ENCODE measurements at places on chromosomes 2 and 18.

DNA sequence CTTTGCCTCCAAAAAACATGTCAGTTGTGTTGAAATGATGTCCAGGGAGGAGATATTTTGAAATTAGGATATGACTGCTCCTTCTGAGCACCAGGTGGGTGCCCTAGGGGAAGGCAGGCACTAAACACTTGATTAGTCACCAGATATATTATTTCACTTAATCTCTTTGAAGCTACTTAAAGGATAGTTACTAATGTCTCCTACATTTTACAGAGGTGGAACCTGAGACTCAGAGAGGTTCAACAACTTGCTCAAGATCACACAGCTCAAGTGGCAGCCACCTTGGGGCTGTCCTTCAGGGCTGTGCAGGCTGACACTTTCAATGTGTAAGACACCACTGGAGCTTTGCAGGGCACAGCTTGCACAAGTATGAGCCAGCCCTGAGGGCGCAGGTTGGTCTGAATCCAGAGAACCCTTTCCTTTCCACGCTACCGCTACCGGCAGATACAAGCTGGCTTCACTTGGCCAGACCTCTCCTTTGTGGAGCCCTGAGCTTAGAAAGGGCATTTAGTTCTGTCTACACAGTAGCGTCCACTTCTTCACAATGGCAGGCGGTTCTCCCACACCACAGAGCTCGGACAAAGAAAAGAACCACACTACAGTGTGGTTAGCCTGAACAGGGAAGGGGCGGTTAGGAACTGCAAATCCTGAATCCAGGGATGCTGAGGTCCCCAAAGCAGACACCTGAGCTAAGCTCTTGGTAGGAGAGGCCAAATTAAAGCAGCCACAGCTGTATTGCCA lies 16.4 kb downstream of the ALPK2 start:
- no peak for DNase-seq

GRCh38 chr2:211453311-211453887 lies 897.0 kb downstream of the CPS1 start:
- no peak for DNase-seq

DNA sequence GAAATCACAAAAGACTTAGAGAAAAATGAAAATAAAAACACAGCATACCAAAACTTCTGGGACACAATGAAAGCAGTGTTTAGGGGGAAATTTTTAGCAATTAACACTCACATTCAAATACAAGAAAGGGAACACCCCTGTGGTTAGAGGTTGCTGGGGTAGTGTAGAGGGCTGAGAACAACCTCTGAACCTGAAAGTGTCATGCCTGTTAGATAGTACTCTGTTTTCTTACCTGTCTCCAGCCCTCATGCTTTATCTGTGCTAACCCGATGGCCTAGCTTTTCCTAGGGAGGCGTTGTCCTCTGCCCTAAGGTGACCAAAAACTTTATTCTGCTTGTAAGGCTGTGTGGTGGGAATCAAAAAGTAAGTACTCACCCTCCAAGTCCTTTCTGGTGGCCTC lies 122.6 kb upstream of the OTX1 start:
- no peak for DNase-seq

DNA sequence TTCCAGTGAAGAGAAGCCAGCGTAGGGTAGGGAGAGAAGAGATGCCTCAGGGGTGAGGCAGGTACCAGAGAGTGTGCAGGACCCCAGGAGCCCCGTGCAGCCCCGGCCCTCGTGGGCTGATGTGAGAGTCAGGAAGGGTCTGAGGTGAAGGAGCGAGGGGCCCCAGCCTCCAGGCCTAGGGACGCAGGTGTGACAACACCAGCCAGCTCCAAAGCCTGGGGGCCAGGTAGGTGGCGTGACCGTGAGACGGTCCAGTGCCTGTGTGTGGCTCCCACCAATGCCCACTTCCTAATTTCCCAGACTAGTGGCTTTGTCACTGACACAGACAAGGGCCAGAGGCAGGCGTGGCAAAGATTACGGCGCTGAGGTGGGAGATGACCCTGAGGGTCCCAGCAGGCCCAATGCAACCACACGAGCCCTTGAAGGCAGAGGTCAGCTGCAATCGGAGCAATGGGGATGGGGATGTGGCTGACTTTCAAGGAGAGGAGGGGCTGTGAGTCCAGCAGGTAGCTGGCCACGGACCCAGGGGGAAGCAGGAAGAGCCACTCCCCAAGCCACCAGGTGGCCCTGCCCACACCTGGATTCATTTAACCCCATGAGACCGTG lies 86.0 kb upstream of the SNTG2 start:
- DNase-seq = no peak

GRCh38 chr2:26122630-26123029 lies 50.3 kb upstream of the GAREM2 start:
- DNase-seq = no peak

DNA sequence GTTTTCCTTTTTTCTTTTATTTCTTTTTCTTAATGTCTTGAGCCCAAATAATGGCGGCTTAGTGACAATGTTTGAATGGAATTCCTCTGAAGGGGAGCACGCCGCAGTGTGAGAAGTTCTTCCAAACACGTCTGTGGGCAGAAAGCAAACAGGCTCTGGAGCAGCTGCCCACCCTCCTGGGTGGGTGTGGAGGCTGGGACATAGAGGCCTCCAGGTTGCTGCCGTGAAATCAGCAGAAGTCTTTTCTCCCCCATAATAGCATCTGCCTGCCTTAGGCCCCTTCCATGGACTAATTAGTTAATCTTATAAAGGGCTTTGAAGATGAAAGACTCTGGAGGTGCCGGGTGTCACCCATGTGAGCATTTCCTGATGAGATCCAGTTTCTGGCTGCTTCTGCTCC lies 213.9 kb downstream of the SH3RF3 start:
- no peak for DNase-seq

DNA sequence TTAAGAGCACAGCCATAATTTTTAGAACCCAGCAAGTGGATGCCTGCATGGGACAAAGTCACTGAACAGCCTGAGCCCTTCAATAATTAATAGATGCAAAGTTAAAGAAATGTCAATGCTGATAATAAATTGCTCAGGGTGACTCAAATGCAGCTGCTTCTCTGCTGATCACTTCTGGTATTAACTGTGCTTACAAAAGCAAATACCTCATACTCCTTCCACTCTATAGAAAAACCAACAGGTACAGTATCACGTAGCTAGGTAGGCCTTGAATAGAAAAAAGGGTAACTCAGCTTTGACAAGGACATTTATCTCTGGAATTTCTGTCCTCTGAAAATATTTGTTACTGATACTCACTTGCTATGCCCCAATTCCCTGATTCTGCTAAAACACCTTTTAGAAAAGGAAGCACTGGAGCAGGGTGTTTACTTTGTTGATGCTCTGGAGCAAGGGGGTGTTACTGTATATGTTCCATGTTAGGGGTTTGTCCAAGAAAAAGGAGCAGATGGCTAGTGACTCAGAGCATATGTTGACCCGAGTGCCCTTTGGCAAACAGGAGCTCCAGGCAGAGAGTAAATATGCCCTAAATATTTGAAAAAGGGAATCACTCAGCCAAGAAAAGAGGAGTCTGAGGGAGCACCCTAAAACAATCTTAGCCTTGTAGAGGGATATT lies 59.1 kb upstream of the RTN4 start:
- DNase-seq = no peak

DNA sequence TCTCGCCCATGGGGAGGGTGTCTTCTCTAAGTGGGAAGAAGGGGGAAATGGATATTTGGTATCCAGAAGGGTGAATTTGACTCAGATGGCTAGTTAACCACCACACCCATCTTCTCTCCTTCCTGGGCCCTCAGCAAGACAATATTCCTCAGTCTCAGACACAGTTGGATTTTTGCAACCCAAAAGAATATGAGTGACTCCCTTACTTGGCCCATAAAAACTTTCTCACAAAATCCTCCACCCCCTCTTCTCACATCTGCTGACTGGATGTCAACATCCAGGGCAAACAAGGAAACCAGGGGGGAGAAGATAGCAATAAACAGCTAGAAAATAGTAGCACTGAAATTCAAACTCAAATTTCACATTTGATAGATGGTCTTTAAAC lies 35.3 kb upstream of the GCC2 start:
- no peak for DNase-seq

GRCh38 chr2:17972991-17973390 lies 94.5 kb downstream of the KCNS3 start:
- no peak for DNase-seq

Data from umbilical cord (tissue), 2 donors.